ENCODE measurements at places on chromosomes 2 and 18. TPM values are rescaled to one million over a fixed set of nuclear protein-coding genes. Genes with fewer than 3 reads are reported as not detected.

- DNase-seq = no peak
- no peaks in the 10 kb centered on the region for H3K36me3 ChIP-seq
- H3K27ac ChIP-seq = no peak overlapping the region
Measured at GRCh38 chr2:31207790-31208189, 9.5 kb downstream of the CAPN14 start.

DNA sequence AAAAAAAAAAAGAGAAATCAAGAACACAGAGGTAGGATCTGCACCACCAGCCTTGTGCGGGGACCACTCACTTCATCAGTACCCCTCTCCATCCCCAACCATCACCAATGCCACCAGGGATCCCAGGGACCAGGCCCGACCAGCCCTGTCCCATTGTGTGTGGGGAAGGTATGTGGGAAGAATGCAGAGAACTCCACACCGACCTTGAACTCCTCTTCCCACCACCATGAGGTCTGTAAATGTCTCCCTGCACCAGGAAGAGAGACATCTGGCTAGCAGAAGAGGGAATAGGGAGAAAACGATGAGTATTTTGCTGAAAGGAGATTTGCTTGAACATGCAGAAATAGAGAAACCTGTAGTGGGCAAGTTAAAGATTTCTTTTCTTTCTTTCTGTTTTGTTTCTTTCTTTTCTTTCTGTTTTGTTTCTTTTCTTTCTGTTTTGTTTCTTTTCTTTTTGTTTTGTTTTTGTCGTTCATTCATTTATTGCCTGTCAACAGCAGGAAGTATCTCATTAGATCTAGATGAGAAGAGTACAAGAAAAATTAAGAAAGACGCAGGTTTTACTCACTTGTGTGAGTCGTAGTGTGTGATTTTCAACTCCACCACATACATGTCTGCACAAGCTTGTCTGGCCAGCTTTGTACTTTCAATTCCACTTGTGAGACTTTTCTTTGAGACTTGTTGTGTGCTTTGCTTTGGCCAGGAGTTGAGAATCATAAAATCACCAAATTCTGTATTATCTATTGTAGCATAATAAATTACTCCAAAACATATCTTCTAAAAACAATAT is 179.8 kb upstream of the HAAO start:
- peaks cover 79% of the 10 kb centered on the region for H3K4me1 ChIP-seq
- no peak overlapping the region for H3K4me3 ChIP-seq
- no peaks in the 10 kb centered on the region for H3K27me3 ChIP-seq
- H3K27ac ChIP-seq = peak overlapping the region; percentile 76

DNA sequence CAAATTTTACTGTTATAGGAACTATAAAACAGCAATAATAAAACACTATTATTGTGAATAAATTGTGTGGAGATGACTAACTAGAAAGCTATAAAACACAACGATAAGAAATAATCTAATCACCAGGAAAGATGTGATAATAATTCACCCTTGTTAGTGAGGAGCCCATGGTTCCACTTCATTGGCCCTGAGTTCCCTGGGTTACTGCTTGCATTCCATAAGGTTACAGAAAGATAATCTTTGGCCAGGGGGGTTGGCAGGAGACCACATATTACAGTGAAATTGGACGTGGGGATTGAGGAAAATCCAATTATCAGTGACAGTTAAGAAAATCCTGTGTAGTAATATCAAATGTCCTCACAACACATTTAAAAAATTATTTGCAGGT is 2.5 kb upstream of the CPO start:
- H3K4me3 ChIP-seq = no peak overlapping the region
- H3K36me3 ChIP-seq = no peaks in the 10 kb centered on the region
- no peaks in the 10 kb centered on the region for H3K4me1 ChIP-seq
- H3K27me3 ChIP-seq = no peaks in the 10 kb centered on the region

Gene GAREM1
- total RNA-seq = 0.57 TPM

DNA sequence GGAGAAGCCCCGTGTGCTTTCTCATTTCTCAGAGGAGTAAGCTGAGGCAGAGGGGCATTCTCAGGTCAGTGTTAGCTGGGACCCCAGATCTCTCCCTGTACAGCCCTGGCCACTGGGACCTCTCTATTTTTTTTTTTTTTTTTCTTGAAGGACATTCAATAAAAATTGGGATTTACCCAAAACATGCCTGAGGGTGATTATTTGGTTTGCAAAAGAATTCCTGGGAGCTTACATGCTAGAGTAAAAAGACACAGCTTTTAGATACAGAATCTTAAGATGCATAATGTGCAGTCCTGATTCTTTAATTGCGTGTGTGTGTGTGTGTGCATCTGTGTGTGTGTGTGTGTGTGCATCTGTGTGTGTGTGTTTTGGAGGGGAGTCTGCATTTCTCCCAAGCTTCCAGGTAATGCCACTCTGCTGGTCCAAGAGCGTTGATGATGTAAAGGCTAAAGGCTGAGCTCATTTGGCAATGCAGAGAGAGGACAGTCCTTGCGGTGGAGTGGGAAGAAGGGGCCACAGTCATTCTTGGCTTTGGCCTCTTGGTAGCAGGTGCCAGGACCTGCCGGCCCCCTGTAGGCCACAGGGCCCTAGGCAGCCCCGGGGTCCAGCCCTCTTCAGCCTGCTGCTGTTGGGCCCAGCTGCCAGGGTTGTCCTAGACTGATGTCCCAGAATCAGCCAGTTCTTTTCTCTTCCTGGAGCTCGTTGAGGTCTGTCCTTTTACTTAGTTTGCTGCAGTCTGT is 74.1 kb upstream of the MCFD2 start:
- H3K27ac ChIP-seq = no peak overlapping the region
- DNase-seq = no peak
- H3K4me1 ChIP-seq = peaks cover 19% of the 10 kb centered on the region
- H3K27me3 ChIP-seq = no peaks in the 10 kb centered on the region

GRCh38 chr2:220320326-220320725 is 692.9 kb downstream of the SLC4A3 start:
- H3K4me1 ChIP-seq = no peaks in the 10 kb centered on the region
- H3K27ac ChIP-seq = no peak overlapping the region
- DNase-seq = no peak
- no peaks in the 10 kb centered on the region for H3K27me3 ChIP-seq
- H3K4me3 ChIP-seq = no peak overlapping the region
- H3K36me3 ChIP-seq = no peaks in the 10 kb centered on the region

Gene ZC3H8
- 15.6 TPM for total RNA-seq

Gene SMCHD1
- total RNA-seq = 87.8 TPM

Gene C2orf78
- total RNA-seq = not detected

Gene RNU2-63P
- 91.1 TPM for total RNA-seq

Gene FAHD2A
- total RNA-seq = 30.2 TPM

Gene PDCD1
- total RNA-seq = 16.0 TPM

- H3K4me3 ChIP-seq = no peak overlapping the region
- H3K4me1 ChIP-seq = no peaks in the 10 kb centered on the region
- H3K27ac ChIP-seq = no peak overlapping the region
- no peaks in the 10 kb centered on the region for H3K36me3 ChIP-seq
- no peak for DNase-seq
- H3K27me3 ChIP-seq = peaks cover 4% of the 10 kb centered on the region
Measured at GRCh38 chr2:95372845-95373244, 29.7 kb upstream of the FAHD2A start.

Gene ANKRD30B
- total RNA-seq = not detected

- no peak overlapping the region for H3K4me3 ChIP-seq
- H3K27me3 ChIP-seq = no peaks in the 10 kb centered on the region
- no peaks in the 10 kb centered on the region for H3K4me1 ChIP-seq
- no peak overlapping the region for H3K27ac ChIP-seq
- DNase-seq = no peak
- peaks cover 4% of the 10 kb centered on the region for H3K36me3 ChIP-seq
Measured at GRCh38 chr2:159804941-159805340, 6.9 kb upstream of the CD302 start.

DNA sequence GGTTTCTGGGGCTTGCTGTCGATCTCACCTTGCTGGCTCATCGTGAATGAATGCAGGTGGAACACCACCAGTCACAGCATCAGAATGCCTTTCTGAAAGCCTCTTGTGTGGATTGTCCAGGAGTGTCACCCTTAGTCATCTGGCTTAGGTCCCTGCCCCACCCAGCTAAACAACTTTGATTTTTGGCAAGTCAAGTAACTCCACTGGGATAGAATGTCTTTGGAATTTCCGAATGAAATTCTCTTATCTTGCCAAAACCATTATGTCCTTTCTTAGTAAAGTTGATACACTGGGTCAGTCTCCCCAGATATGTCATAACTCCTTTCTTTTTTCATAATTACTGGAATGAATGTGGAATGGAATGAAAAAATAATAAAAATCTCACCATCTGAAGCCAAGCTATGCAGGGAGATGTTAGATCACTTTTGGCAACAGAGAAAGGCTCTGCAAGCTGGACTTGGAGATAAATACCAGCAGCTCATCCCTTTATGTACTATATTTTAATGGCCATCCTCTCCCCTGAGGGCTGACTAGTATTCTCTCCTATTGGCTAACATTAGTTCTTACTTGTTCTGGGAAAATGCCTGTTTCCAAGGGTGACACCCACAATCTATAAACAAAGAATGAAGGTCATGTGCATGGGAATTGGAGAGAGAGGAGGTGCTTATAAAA is 35.4 kb downstream of the INSIG2 start:
- no peaks in the 10 kb centered on the region for H3K4me1 ChIP-seq
- H3K27ac ChIP-seq = no peak overlapping the region
- no peak overlapping the region for H3K4me3 ChIP-seq
- no peak for DNase-seq
- peaks cover 2% of the 10 kb centered on the region for H3K27me3 ChIP-seq
- H3K36me3 ChIP-seq = no peaks in the 10 kb centered on the region

DNA sequence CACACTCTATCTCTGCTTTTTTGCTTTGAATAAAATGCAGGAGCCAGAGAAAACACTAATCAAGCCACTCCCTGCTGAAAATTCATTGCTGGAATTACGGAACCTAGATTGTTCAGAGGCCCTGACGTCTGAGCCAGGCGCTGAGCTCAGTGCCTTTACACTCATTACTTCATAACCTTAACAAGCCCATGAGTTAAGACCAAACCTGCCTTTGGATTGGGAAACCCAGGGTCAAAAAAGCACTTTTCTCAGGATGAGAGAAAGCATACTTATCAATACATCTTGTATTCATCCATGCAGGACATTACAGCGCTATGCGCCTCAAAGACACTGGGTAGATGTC is 762 bp downstream of the INO80C start:
- H3K36me3 ChIP-seq = no peaks in the 10 kb centered on the region
- peak overlapping the region; percentile 63 for H3K4me3 ChIP-seq
- peak overlapping the region; percentile 92 for H3K27ac ChIP-seq

- no peaks in the 10 kb centered on the region for H3K4me1 ChIP-seq
- no peaks in the 10 kb centered on the region for H3K27me3 ChIP-seq
- no peaks in the 10 kb centered on the region for H3K36me3 ChIP-seq
- DNase-seq = no peak
- H3K4me3 ChIP-seq = no peak overlapping the region
Measured at GRCh38 chr2:69797836-69798289, 31.6 kb upstream of the GMCL1 start.

Gene ADD2
- total RNA-seq = 0.90 TPM

Gene OTOS
- total RNA-seq = 0.38 TPM

- no peaks in the 10 kb centered on the region for H3K27me3 ChIP-seq
- no peak for DNase-seq
- H3K4me1 ChIP-seq = peaks cover 2% of the 10 kb centered on the region
- no peaks in the 10 kb centered on the region for H3K36me3 ChIP-seq
Measured at GRCh38 chr2:25707927-25708590, 34.7 kb upstream of the DTNB start.

DNA sequence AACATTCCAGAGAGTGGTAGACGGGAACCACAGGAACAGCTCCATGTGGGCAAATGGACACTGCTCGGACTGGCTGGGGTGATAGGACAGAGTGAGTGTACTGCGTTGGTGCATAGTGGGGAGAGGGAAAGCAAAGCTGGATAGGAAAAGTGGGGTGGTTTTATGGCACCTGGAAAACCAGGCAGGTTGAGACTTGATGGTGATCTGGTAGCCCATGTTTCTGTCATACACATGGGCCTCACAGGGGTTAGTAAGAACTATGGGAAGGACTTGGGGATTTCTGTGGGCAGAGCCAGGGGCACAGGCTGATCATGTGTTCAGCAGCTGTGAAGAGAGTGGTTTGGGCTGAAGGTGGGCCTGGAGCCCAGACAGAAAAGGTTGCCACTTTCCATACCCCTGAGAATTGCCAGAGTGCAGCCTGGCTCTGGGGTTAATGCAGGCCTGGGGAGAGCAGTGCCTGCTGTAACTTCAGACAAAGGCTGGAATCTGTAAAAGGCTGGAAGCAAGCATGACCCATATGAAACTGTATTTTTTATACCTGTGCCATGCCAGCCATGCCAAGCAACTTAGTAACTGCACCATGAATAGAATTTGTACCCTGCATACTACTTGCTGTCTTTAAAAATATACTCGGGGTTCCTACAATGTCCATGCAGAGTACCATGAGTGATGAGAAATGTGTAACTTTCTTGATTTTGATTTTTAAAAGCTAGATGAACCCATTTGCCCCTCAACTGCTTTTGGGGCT is 41.9 kb downstream of the RPIA start:
- H3K27ac ChIP-seq = no peak overlapping the region
- no peak for DNase-seq
- peaks cover 23% of the 10 kb centered on the region for H3K36me3 ChIP-seq
- H3K27me3 ChIP-seq = no peaks in the 10 kb centered on the region
- peaks cover 10% of the 10 kb centered on the region for H3K4me1 ChIP-seq

Gene CLHC1
- 9.4 TPM for total RNA-seq

Gene HOXD10
- total RNA-seq = not detected

Gene PDE11A
- total RNA-seq = 0.14 TPM

DNA sequence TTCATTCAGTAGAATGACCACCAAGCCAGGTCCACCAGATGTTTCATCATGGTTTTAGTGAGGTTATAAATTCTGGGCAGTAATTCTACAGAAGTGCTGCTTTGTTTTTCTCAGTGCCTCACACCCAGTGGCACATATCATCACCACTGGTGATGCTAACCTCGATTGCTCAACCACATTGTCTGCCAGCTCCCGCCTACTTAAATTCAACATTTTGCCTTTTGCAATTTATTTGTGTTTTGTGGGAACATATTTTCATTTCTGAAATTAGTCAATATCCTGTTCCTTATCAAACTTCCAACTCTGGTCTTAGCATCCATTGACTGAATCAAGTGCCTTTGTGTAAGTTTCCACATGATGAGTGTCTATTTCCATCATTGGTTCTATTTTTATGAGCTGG is 62.3 kb upstream of the TMEM178A start:
- no peaks in the 10 kb centered on the region for H3K36me3 ChIP-seq
- H3K4me3 ChIP-seq = no peak overlapping the region
- H3K27me3 ChIP-seq = no peaks in the 10 kb centered on the region
- H3K4me1 ChIP-seq = no peaks in the 10 kb centered on the region

GRCh38 chr2:186036862-186037449 is 298.4 kb downstream of the FSIP2 start:
- DNase-seq = no peak
- no peaks in the 10 kb centered on the region for H3K36me3 ChIP-seq
- no peak overlapping the region for H3K4me3 ChIP-seq
- H3K27me3 ChIP-seq = no peaks in the 10 kb centered on the region
- no peaks in the 10 kb centered on the region for H3K4me1 ChIP-seq

Gene PTPN4
- total RNA-seq = 53.0 TPM

DNA sequence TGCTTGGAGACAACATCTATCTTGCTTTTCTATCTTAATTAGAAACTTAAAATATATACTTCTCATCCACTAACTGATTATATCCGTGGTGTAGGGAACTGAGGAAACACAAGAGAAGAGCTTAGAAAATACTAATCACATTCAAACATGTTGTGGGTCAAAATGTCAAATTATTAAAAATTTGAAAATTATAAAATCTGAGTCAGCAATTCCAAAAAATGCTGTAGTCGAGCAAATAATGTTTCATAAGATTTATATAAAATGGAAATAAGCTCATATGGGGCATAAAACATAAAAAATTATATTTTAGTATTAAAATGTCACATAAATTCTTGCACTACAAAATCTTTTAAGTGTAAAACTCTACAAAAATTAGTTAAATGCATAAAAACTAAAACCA is 29.2 kb downstream of the SF3B1 start:
- DNase-seq = no peak
- no peaks in the 10 kb centered on the region for H3K27me3 ChIP-seq
- H3K36me3 ChIP-seq = peaks cover 52% of the 10 kb centered on the region
- H3K27ac ChIP-seq = no peak overlapping the region
- no peak overlapping the region for H3K4me3 ChIP-seq

All from thymus (tissue), 14 donors.